Smooth muscle cell of the brain vasculature (primary cell): ENCODE measurements at places on chromosomes 16 and 17.

GRCh38 chr16:2166263-2167067 lies 10.9 kb downstream of the TRAF7 start:
- DNase-seq = no peak

- DNase-seq = no peak
These were observed 1.6 kb downstream of the ACLY start for GRCh38 chr17:41917192-41917591.

DNA sequence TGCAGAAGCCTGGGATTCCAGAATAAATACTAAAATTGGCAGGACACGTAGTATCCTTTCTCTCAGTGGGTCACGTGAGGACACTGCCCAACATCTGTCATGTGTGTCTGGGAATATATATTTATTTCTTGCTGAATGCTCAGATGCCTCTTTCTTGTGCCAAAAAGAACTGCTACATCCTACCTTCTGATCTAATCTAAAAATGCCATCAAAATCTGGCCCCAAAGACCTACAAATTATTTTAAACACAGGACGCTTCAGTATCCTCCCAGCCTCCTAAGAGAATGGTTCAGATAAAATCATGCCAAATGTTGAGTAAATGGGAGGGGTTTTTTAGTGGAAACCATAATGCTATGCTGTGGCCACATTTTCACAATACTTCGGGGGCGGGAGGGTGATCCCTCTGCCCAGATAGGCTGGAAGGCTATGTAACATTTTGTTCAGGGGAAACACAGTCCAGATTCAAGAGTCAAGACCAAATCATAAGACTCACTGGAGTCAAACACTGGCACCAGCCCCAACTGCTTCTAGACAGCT lies 22.9 kb upstream of the CORO6 start:
- DNase-seq = no peak

GRCh38 chr17:38425744-38426143 lies 2.5 kb upstream of the ARHGAP23 start:
- no peak for DNase-seq
